Brain (organoid and tissue), 16 donors: ENCODE measurements at places on chromosomes 1 and 21. TPM values are rescaled to one million over a fixed set of nuclear protein-coding genes. Genes with fewer than 3 reads are reported as not detected.

OR6K2 gene
- not detected for polyA plus RNA-seq

FCN3 gene
- 1.4 TPM for polyA plus RNA-seq

DYNLT5 gene
- polyA plus RNA-seq: 0.17 TPM

FAM131C gene
- polyA plus RNA-seq: 6.3 TPM

LCE1A gene
- polyA plus RNA-seq: not detected

CDC20 gene
- polyA plus RNA-seq: 134 TPM

SIM2 gene
- polyA plus RNA-seq: 0.34 TPM

OR2T35 gene
- not detected for polyA plus RNA-seq

FALEC gene
- polyA plus RNA-seq: not detected

CHIA gene
- polyA plus RNA-seq: not detected

SRP9 gene
- 251 TPM for polyA plus RNA-seq

C8B gene
- polyA plus RNA-seq: not detected

CCDC181 gene
- polyA plus RNA-seq: 3.0 TPM

AQP10 gene
- polyA plus RNA-seq: not detected

LSM10 gene
- 53.0 TPM for polyA plus RNA-seq

BSND gene
- polyA plus RNA-seq: 0.08 TPM

OR14K1 gene
- polyA plus RNA-seq: not detected

CTSE gene
- polyA plus RNA-seq: not detected

MYBPHL gene
- 0.75 TPM for polyA plus RNA-seq

SPOCD1 gene
- 1.7 TPM for polyA plus RNA-seq

CD164L2 gene
- 2.2 TPM for polyA plus RNA-seq

MIXL1 gene
- not detected for polyA plus RNA-seq

PRKAB2 gene
- polyA plus RNA-seq: 6.8 TPM

LCE1D gene
- polyA plus RNA-seq: not detected

TPTE gene
- not detected for polyA plus RNA-seq

RNF19B gene
- polyA plus RNA-seq: 28.4 TPM

HEYL gene
- polyA plus RNA-seq: 10.7 TPM

KCNK2 gene
- polyA plus RNA-seq: 1.3 TPM

COL16A1 gene
- polyA plus RNA-seq: 4.9 TPM

IL19 gene
- not detected for polyA plus RNA-seq

DNAH14 gene
- polyA plus RNA-seq: 5.1 TPM

TRABD2B gene
- polyA plus RNA-seq: 0.17 TPM

COPA gene
- polyA plus RNA-seq: 173 TPM

FCAMR gene
- not detected for polyA plus RNA-seq

FCRLB gene
- 0.58 TPM for polyA plus RNA-seq

DAB1 gene
- polyA plus RNA-seq: 3.4 TPM

LCE2A gene
- not detected for polyA plus RNA-seq

SYCP1 gene
- polyA plus RNA-seq: not detected

PTGFR gene
- polyA plus RNA-seq: not detected

TMEM82 gene
- polyA plus RNA-seq: not detected

MLLT11 gene
- 145 TPM for polyA plus RNA-seq

GNPAT gene
- 47.0 TPM for polyA plus RNA-seq

OR6N1 gene
- not detected for polyA plus RNA-seq

RHEX gene
- not detected for polyA plus RNA-seq

NLRP3 gene
- polyA plus RNA-seq: 0.29 TPM

DNALI1 gene
- polyA plus RNA-seq: 57.5 TPM

SPATA1 gene
- polyA plus RNA-seq: not detected

MMP23B gene
- polyA plus RNA-seq: not detected

INAVA gene
- 0.58 TPM for polyA plus RNA-seq
